ENCODE measurements at places on chromosomes 5 and 9.

GRCh38 chr9:18037981-18038380, 436.0 kb upstream of the ADAMTSL1 start:
- no peak for DNase-seq

DNA sequence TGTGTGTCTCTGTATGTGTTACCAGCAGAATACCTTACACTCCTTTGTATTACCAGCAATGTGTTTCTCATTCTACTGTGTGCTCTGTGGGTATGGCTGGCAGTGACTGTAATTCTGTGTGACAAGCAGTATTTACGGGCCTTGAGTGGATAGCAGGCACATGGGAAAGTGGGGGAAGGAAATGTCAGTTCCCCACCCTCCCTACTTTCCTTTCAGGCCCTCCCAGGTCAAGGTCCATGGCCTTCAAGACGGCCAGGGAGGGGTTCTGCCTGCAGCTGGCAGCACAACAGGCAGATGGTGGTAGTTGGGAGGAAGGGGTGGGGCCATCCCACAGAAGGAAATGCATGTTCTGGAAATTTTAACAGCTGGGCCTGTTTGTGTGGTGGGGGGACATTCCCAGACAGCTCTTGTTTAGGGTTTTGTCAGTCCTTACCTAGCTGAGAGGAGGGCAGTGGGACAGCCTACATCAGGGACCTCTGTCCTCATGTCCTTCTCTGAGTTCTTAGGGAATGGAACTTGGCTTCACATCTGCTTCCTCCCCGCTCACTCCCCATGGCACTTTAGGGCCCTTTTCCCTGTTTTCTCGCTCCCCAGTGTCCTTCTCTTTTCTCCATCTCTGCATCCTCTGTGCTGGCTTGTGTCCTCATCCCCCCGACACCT, 14.6 kb upstream of the TNIP1 start:
- DNase-seq = no peak

DNA sequence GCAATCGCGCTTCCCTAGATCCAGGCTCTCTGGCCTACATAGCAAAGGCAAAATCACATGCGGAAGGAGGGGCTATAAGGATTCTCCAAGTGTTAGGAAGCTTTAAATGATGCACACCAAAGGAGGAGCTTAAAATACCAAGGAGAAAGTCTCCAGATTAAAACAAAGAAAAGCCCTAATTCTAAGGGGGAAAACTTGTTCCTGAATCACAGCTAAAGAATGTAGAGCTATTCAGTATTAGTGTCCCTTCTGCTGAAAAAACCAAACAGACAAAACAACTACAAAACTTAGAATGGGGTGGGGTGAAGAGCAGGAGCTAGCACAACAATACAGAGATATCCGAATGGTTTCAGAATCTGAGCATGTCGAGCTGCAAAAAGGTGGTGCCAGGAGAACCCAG, 213.7 kb downstream of the DCP2 start:
- DNase-seq = no peak

GRCh38 chr5:96977228-96977627, 41.3 kb downstream of the LNPEP start:
- DNase-seq = no peak

DNA sequence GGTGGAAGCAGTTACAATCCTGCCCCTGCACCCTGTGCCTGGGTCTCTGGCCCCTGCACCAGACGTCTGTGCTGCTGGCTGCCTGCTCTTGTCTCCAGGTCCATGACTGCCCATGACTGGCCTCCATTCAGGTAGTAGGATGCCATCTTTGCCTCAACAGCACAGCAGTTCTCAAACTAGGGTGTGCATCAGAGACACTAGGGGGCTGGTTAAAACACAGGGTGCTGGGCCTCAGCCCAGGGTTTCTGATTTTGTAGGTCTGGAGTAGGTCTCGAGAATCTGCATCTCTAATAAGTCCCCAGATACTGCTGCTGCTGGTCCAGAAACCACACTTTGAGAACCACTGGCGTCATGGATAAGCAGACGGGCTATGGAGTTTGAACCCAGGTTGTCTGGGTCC, 24.0 kb downstream of the COL15A1 start:
- no peak for DNase-seq

DNA sequence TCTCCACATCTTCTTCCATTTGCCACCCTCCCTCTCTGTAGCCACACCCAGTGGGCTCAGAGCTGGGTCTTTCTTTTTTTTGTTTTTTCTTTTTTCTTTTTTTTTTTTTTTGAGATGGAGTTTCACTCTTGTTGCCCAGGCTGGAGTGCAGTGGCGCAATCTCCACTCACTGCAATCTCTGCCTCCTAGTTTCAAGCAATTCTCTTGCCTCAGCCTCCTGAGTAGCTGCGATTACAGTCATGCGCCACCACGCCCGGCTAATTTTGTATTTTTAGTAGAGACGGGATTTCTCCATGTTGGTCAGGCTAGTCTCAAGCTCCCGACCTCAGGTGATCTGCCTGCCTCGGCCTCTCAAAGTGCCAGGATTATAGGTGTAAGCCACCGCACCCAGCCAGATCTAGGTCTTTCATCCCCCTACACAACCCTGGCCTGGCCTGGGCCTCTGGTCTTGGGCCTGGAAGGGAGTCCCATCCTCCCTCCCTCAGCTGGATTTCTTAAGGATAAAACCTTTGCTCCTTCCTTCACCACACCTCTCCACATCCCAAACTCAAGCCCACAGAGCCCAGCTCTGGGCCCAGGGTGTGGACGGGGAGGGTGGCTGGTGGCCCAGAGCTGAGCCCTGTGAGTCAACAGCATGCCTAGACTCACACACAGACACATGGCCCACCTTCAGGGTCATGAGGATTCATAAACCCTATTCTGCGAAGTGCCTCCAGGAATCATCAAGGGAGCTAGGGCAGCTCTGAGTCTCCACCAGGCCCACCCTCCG, 18.8 kb upstream of the KCNIP1 start:
- no peak for DNase-seq

Measured in T1000 (cell line).